ENCODE measurements at places on chromosomes 2 and 18.

- DNase-seq: no peak
Measured at GRCh38 chr2:233728723-233729301, at the start of gene UGT1A3. TSS of gene UGT1A3 (plus strand) at chr2:233729042. CDS start at chr2:233729127, 85 bp downstream.

GRCh38 chr18:76188097-76188496, 306.9 kb downstream of the ZNF516 start:
- DNase-seq: no peak

DNA sequence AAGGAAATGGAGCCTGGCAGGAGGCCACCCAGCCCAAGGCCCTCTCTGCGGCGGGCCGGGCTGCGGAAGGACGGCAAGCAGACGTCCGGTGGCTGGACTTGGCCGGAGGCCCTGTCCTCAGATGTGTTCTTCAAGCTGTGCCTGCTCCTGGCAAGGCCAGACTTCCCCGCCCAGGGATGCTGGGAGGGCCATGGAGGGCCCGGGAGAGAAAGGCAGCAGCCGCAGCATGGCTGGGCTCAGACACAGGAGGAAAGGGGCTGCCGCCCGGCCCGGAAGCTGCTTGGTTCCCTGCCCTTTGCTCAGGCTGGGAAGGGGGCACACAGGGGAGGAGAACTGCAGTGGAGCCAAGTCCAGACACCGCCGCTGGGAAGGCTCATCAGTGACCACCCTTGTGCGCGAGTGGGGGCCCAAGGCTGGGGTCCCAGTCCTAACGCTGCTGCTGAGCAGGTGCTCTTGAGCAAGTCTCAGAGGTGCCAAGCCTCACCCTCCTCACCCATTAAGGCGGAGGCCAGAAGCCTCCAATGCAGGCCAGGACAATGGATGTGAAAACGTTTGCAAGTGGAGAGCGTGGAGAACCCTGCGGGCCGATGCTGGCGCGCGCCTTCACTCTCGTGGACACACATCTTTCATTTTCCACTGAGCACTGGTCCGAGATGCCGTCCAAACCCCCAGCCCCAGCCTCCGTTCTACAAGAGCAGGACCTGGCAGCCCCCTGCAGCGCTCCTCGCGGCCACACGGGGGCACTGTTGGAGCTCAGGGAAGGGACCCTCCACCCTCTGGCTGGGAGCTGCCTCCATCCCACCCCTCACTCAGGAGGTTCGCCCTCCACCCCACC, 7.9 kb downstream of the CROCC2 start:
- DNase-seq: peak; percentile 81

DNA sequence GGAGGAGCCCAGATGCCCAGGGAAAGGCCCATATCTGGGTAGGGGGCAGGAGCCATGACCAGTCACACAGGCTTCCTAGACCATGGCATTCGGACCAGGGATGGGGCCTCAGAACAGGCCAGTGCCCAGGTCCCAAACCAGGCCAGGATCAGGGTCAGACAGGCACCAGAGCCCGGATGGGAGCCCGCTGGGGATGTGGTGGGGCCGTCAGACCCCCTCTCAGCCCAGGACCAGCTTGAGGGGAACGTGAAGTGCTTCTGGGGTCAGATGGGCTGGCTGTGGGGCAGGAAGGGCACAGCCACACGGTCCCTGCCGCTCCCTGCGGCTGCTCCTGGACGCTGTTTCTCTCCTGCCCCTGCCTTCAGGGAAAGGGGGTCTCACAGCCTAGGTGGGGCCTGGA, 39.1 kb downstream of the SNED1 start:
- no peak for DNase-seq

- no peak for DNase-seq
Measured at GRCh38 chr2:39350658-39351057, 86.4 kb downstream of the MAP4K3 start.

- DNase-seq: no peak
Measured at GRCh38 chr2:179467111-179467510, 202.5 kb upstream of the SESTD1 start.

DNA sequence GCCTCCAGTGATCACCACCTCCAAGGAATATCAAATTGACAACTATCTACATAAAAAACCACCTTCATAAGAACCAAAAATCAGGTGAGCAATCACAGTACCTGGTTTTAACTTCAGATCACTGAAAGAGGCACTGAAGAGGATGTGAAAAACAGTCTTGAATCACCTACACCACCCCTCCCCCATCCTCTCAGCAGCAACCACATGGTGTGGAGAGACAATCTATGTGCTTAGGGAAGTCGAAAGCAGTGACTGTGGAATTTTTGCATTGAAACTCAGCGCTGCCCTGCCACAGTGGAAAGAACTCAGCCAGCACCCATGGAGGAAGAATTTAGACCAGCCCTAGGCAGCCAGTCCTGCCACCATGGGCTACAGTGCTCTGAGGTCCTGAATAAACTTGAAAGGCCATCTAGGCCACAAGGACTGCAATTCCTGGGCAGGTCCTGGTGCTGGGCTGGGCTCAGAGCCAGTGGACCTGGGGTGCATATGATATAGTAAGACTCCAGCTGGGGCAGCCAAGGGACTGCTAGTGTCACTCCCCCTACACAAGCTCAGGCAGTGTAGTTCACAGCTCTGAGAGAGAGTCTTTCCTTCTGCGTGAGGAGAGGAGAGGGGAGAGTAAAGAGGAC, 75.6 kb downstream of the ATL2 start:
- no peak for DNase-seq

DNA sequence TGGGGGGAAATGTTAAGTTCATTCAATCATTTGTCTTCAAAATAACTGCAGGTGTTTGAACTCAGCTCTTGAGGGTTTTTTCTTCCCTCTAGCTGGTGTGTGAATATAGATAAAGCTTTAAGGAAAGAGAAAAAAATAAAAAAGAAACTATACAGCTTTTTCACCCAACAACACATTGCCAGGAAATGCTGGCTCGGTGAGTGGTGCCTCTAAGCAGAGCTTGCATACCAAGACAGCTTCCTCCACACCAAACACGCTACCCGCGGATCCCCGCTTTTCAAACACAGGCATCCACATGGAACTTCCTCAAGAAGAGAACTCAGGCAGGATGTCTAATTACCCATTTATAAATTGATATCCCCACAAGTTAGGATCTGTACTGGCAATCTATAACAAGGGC, 69.8 kb upstream of the TANK start:
- DNase-seq: no peak

DNA sequence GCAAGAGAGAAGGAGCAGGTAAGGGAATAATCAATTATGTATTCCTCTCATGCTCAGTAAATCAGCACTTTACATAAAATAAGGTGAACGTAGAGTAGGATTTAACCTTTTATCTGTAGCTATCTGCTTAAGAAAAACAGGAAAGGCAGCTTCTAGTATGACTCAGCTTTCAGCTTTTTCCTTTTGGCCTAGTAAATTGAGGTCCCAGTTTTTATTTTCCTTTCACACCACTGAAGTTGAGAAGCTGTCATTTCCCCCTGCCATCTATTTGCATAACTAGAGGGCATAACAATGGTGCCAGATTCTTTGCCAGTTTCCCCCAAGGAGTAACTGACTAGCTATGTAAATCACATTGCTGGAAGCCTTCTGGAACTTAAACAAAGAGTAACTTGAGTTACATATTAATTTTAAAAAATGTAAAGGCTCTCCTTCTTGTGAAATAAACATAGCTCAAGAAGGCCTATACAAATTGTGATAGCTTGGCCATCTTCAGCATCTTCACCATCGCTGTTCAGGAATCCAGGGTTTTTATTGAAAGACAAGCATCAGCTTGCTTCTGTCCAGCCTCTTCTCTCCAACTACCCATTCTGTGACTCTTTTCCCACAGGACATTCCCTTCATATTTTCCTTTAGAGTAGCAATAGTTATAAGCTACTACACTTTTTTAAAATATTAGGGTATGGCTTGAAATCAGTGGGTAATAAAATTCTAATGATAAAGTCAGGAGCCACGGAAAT, 97.0 kb downstream of the KYNU start:
- no peak for DNase-seq

GRCh38 chr2:12717191-12718014, 667 bp downstream of the TRIB2 start:
- peak; percentile 84 for DNase-seq

DNA sequence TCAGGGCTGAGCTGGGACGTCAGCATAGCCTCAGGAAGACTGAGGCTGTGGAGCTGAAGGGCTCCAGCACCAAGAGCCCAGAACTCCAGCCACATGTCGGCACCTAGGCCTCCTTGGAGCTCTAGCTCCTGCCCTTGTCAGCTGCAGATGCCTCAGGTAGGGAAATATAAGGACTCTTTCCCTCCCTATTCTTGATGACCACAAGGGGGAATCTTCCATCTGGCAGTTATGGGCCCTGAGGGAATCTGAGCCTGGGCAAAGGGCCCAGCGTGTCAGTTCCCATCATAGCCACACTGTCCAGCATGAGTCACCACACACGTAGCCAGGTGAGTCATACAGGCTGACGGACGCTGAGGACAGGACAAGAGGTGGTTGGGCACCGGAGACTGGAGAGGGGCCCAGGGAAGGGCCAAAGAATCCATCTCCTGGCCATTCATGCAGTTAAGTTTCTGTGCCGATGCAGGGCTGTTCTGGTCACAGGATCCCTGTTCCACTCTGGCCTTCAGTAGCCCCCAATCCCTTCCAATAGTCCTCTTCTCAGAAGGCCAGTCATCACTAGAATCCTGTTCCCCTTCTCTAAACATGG, 1.8 kb downstream of the MPV17 start:
- peak; percentile 76 for DNase-seq

DNA sequence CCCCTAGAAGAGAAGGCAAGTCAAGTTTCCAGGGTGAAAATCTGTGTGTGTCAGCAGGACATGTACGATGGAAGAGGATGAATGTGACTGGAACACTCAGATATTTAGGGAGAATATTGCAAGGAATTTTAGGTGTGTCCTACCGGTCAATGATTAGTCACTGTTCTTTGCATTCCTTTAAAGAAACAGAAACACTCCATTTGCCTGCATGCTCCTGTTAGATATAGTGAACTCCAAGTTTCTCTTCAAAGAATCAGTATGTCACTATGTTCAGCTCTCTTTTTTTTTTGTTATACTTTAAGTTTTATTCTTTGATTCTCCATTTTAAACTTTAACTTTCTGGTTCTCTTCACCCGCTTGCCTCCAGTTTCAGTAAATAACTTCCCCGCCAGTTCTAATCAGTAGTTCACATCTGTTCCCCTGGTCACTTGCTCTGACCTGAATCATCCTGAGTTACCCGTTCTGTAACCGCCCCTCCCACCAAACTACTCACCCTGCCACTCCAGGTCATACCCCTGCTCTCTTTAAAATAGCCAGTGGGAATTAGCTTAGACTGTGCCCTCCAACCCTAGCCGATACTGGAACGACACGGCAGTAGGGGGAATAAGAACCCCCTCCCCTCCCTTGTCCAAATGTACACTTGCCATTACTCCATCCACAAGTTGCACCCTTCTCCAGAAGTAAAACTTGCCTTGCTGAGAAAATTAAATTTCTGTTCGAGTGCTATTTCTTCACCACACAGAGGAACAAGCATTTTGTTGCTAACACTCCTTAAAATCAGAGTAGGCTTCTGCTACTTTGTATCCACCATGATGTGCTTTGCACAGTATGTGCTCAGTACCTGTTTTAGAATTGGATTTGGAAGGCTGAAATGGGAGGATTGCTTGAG, 268.4 kb downstream of the METTL4 start:
- DNase-seq: no peak

DNA sequence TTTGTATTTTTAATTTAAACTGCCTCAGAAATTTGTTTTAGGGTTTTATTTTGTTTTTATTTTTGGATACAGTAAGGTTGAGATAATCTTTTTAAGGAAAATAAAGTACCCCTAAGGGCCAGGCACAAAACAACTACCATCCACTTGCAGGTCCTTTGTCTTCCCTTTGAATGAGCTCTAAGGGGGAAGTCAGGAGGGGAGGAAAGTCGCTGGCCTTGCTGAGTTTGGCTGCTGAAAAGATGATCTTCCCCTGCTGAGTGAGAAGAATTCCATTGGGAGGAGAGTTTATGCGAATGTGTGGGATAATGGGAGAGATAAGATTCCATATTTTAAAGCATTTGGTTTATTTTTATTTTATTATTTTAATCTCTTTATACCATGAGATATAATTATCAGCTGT, 100.7 kb downstream of the ARHGAP15 start:
- no peak for DNase-seq

DNA sequence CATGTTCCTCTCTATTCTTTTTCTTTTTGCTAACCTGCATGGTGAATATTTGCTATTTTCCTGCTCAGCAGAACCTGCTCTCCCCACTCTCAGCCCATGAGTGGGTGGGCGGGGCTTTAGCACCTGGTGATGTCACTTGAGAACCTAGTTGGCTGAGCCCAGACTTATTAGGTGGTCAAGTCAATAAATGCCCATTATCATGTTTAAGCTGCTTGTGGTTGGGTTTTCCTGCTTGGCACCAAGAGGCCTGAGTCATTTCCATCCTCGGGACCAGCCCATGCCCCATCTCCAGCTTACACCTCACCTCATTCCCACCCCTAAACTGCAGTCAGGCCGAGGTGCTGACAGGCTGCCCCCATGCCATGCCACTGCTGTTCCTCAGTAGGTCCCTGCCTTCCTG, 226.6 kb downstream of the ANKRD30B start:
- DNase-seq: no peak

- no peak for DNase-seq
Measured at GRCh38 chr18:477565-477964, 22.9 kb downstream of the COLEC12 start.

DNA sequence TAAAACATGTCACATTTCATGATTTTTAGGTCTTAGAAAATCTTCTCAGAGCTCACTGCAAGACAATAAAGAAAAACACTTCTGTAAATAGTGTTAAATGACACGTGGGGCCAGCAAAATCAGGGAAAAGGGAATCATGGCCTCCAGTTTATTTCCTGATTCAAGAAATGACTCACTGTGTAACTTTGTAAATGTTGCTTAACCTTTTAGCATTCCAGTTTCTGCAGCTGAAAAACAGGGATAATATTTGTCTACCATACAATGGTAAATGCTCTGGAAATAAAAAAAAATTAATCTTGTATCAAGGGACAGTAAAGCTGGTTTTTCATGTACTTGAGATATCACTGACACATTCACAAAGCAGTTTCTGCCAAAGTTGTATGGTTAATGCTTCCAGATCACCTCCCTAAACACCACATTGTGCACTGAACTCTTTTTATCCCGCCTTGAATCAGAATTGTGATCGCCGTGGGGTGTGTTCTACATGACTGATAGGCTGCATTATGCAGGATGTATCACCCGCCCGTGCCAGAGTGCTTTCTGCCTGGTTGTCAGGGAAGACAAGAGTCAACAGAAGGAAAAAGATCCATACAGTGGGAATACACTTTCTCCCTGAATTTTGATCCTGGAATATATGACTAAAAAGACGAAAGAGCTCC, 238.8 kb downstream of the IKZF2 start:
- DNase-seq: no peak

DNA sequence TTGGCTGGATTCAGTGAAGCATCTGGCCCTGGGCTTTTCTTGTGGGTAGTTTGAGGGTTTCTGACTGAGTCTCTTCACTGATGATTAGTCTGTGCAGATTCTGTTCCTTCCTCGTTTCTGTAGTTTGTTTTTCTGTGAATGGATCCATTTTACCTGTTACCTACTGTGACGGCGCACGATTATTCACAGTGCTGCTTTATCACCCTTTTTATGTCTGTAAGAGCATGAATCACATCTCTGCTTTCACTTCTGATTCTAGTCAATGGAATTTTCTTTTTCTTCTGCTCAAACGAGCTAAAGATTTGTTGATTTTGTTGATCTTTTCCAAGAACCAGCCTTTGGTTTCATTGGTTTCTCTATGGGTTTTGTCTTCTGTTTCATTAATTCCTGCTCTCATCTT, 60.8 kb downstream of the SLC66A2 start:
- no peak for DNase-seq

Measured in upper lobe of right lung (tissue), 1 donor.